ENCODE measurements at places on chromosomes 4 and X.

DNA sequence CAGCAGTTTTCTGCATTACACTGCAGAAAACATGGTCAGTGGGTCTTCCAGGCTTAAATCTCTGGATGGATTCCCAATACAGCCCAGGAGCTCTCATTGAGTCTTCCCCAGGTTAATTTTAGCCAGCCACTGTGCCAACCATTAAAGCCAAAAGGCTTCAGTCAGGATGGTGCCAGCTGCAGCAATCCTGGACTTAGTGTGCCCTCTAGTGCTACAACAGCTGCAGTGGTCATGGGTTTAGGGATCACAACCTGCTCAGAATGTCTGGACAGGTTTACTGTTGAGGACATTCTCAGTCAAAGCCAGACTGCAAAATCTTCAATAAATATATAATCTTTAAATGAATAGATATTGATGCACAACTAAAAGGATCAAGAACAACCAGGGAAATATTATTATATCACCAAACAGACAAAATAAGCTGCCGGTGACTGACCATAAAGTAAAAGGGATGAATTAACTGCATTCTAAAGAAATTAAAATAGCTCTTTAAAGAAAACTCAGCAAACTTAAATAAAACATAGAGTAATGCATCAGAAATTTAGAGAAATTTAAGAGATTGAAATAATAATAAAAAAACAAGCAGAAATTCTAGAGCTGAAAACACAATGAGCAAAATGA lies 639.9 kb downstream of the SPOCK3 start:
- no peak for DNase-seq

- DNase-seq: no peak
These were observed 194.9 kb downstream of the ADAMTS3 start for GRCh38 chr4:72374159-72374558.

- DNase-seq: no peak
These were observed 94.2 kb downstream of the PHEX start for GRCh38 chrX:22126327-22126726.

- DNase-seq: no peak
These were observed 236.3 kb downstream of the PCDH10 start for GRCh38 chr4:133385161-133385954.

DNA sequence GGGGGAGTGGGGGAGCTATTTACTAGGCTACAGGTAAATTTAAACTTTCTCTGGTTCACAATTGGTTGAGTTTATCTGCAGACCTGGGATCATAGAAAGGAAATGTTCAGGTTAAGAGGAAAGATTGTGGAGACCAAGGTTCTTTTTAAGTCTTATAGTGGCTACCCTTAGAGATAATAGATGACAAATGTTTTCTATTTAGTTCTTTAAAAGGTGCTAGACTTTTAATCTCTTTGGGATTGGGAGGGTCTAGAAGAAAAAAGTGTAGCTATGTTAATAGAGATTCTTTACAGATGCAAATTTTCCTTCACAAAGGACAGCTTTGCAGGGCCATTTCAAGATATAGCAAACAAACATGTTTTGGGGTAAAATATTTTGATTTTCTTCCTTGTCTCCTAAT lies 76.0 kb downstream of the TEX13C start:
- no peak for DNase-seq

DNA sequence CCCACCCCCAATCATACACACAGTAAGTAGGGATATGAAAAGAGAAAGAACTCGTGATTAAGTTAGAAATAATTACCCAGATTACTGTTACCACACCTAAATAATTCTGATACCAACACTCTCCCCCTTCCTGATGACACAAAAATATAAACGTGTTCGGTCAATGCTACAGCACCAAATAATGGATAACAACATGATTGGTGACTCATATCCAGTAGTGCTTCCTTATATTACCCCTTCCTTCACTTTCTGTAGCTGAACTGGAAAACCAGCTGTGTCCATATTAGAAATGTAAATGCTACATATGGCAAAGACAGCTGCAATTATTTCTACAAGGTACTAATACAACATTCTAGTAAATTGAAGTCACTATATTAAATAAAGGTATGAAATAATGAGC lies 20.8 kb downstream of the EIF4E start:
- no peak for DNase-seq

- DNase-seq: no peak
These were observed 28.6 kb downstream of the LUZP4 start for GRCh38 chrX:115318139-115318538.

DNA sequence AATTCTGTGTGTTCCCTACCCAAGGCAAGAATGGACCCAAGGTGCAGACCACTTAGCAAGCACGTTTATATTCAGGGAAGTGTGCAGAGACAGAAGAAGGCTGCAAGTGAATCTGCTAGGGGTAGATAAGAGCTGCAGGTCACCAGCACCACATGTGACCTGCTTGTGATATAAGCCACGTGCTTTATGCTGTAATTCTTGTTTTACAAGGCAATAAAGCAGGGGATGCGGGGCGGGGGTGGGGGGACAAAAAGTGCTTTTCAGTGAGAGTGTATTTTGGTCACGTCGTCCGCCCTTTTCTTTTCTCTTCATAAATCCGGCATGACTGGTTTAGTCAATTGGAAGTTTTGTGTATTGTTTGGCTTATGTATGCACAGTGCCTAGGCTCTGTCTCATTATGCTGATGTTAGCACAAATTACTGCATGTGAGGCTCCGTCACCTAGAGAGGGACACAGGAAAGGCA lies 192.7 kb downstream of the RBMX2 start:
- DNase-seq: no peak

DNA sequence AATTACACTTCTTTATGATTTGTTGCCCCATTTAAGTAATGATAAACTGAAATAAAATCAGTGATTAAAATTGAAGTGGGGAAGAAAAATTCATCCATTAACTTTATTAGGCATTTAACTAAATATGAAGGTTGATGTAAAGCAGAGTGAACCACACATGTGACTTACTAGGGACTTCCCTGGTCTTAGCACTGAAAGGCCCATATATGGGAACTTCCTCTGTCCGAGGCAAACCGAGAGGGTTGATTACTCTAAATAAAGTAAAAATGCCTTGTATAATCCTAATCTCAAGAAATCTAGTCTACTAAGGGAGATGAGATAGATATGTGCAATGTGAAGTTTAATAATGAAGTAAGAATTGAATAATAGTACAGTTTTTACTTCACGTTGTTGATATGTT lies 403.9 kb upstream of the RPS6KA3 start:
- no peak for DNase-seq

DNA sequence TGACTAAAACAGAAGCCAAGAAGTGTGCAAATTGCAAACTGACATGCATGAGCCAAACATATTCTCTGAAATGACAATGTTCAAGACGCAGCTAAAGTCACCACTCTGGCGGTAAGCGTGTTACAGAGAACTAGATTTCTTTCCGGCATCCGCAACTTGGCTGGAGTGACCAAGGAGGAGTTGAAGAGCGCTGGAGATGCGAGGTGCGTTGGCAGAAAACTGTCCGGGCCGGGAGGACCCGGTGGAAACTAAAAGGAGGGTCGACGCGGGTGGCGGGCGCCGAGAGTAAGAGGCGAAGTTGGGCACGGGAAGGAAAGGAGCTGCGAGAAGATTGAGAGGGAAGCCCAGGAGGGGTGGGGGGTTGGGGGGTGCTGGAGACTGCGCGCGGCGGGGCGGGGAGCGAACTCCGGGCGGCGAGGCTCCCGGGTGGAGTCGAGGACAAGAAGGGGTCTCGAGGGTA lies 807 bp downstream of the SEL1L3 start:
- DNase-seq: no peak

- DNase-seq: no peak
These were observed 393.8 kb downstream of the INPP4B start for GRCh38 chr4:142452161-142452855.

DNA sequence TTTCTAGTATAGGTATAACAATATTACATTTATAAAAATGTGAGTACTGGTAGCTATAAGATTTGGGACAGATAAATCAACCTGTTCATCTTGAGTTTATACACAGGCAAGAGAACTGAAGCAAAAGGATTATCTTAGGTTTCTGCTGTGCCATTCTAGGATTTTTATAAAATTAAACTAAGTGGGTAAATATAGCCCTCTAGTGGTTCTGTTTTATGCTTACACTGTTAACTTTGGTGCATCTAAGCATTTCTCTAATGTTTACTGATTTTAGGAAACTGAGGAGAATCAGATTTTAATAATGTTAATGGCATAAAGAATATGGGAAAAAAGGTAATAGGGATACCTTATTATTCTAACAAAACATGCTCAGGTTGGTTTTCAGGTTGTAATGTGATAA lies 1.1 kb upstream of the RRH start:
- peak; percentile 27 for DNase-seq

DNA sequence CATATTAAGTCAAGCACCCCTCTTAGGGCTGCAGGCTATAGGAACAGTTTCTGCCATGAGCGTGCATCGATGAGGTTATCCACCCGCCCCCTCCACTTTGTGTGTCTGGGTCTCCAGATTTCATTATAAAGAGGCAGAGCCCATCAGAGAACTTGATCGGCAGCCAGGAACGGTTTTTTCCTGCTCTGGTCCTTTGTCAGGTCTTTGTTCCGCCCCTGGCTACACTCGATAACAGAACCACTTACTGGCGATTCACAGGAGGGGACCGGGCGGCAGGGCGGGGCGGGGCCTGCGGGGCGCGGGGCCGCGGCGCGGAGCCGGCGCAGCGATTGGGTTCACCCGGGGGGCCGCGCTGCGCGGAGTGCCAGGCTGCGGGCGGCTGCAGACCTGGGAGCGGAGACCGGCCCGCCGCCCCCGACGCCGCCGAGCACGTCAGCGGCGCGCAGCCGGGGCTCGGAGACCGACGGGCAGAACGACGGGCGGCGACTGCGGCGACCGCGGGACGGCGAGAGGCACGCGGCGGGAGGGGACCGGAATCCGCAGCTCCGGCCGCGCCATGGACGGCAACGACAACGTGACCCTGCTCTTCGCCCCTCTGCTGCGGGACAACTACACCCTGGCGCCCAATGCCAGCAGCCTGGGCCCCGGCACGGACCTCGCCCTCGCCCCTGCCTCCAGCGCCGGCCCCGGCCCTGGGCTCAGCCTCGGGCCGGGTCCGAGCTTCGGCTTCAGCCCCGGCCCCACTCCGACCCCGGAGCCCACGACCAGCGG lies at the start of gene SLC10A4:
TSS of gene SLC10A4 (plus strand) at position 338 of the 771 bp plus-strand sequence. CDS start at position 557, 219 bp downstream.
- DNase-seq: no peak

DNA sequence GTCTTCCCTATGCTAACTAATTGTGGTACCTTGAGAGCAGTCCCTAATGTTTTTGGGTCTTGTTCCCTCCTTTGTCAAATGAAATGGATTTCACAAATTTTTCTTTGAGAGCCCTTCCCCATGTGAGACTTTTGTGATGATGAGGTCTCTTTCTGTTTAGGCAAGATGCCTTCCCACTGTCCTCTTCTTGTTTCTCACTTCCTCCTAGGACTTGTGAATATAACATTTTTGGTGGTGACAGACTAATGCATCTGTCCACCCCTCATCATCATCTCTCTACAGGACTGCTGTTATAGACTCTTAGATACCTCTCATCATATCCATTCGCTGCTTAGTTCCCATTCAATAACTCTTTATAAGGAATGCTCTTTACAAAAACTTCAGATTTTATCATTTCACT lies 8.7 kb upstream of the ANK2 start:
- no peak for DNase-seq

All from SW 1271 (cell line).